ENCODE measurements at places on chromosomes 6 and 20.

- peak; percentile 36 for DNase-seq
Measured at GRCh38 chr6:110178626-110179405, 654 bp downstream of the WASF1 start.

GRCh38 chr20:49656304-49656703 lies 57.4 kb downstream of the B4GALT5 start:
- DNase-seq = no peak

DNA sequence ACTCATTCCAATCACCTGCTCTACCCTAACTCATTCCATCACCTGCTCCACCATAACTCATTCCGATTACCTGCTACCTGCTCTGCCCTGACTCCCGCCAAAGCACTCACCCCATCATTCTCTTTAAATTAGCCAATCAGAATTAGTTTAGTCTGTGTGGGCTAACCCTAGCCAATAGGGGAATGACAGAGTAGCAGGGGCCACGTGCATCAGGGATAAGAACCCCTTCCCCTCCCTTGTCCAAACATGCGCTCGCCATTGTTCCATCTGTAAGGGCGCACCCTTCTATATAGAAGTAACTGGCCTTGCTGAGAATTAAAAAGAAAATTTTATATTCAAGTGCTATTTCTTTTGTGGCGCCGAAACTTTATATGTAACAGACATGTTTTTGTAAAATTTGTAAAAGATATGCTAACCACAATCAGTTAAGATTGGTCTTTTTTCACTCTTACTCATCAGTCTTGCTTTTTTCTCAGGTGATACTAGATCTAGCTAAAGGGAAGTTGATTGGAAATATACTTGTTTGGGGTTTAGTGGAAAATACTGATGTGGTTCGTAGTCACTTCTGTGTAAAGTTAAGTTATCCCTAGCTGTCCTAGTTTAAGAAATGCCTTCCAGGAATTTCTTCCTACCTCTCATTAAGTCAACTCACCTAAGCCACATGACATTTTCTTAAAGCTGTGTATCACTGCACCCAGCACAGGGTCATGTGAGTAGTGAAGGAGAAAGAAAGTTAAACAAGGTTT lies 16.5 kb downstream of the RTN4IP1 start:
- no peak for DNase-seq

- DNase-seq = no peak
Measured at GRCh38 chr6:116265041-116265829, 11.4 kb upstream of the TSPYL4 start.

- no peak for DNase-seq
Measured at GRCh38 chr6:18053555-18054445, 66.4 kb upstream of the KIF13A start.

GRCh38 chr6:68652117-68652536 lies 17.0 kb downstream of the ADGRB3 start:
- DNase-seq = no peak

GRCh38 chr6:85679445-85680123 lies 36.9 kb upstream of the SYNCRIP start:
- DNase-seq = no peak

- DNase-seq = no peak
Measured at GRCh38 chr20:40628877-40629276, 60.2 kb downstream of the MAFB start.
